Right ventricle myocardium inferior (tissue), 1 donor: ENCODE measurements at places on chromosomes 2 and 18.

DNA sequence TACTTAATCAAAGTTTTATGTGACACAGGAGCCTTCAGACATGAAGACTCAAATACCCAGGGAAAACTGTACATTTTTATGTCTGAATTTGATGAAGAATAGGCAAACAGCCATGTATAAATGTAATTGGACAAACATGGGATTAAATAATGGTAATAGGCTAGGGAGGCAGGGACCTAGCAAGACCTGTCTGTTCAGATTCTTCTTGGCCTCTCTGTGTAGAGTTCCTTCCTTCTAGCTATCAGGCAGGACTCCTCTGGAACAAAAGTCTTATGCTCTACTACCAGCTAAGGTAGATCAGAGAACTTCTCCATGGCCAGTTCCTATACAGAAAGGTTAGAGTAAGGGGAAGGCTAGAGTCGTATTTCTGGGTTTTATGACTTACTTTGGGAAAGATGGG, 9.5 kb upstream of the PARD3B start:
- DNase-seq, result no peak

DNA sequence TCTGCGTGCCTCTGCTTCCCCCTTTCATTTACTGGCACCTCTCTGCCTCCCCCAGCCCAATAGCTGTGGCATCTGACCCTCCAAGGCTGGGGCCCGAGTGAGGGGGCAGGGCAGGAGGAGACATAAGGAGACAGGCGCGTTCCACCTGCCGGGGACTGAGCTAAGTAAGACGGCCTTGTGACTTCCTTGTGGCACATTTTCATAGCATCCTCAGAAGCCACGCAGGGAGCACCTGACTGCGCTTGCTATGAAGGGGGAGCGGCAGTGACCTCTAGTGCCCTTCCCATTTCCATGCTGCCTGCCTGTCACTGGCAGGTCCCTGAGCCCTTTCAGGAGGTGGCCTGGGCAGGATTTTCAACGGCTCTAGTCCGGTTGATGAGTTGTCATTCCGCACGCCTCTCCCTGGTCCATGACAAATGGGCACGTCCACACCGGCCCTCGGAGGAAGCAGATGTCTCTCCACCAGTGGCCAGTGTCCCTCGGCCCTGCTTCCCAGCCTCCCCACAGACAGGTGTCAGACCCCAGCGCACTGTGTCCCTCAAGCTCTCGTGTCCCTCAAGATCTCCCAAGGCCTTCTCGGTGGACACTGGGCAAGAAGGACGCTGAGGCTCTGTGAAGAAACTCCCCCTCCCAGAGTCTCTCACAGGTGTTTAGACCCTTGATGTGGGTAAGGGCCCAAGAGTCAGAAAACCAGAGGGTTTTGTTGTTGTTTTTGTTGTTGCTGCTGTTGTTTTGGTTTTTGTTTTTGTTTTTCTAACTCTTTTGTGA, 42.7 kb downstream of the CYP26B1 start:
- DNase-seq, result no peak

DNA sequence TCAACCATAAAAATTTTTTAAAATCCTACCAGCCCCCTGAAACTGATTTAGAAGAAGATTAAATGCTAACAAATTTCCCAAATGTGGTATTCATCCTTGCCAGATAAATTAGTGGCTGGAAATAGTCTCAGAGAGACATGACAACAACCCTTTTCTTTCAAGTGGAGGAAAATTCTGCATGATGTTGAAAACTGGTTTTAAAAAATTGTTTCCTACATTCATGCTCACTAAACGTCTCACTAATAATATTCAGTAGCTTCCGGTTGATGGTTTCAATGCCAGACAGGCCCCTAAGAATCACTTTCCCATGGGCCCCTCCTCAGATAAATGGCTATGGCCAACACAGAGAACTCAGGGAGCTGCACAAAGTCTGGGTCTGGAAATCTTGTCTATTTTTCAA, 43.2 kb downstream of the NCKAP5 start:
- DNase-seq, result no peak

GRCh38 chr2:84768840-84769239, 112.0 kb downstream of the TRABD2A start:
- no peak for DNase-seq

- no peak for DNase-seq
These were observed 265.4 kb downstream of the HRH4 start for GRCh38 chr18:24725644-24726415.

DNA sequence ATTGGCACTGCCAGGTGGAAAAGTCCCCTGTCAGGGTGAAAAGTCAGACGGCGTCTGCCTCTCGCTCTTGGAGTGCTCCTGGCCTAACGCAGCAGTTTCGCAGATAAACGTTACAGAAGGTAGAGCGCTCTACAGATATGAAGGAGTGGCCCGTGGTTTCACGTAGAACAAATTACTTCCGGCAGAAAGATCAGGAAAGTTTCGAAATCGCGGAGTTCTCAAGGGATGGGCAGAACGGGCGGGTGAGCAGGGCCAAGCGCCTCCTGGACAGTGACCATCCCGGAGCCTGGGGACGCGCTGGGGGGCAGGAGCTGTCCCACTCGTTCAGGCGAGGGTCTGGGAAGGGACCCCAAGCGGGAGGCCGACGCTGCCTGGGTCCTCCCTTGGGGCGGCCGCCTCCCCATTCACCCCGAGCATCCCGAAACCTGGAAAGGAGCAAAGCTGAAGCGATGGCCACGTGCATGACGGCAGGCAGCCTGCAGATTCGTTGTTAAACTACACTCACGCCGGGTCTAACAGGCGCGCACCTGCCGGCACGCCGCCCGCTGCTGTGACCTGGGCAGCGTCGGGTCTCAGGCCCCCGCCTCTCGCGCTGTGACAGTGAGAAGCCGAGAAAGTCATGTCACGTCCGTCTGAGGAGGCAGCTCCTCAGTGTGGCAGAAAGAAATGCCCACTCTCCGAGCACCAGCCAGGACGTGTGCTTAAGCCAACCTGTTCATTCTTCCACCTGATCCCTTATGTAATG, 122.9 kb upstream of the SALL3 start:
- DNase-seq, result no peak

DNA sequence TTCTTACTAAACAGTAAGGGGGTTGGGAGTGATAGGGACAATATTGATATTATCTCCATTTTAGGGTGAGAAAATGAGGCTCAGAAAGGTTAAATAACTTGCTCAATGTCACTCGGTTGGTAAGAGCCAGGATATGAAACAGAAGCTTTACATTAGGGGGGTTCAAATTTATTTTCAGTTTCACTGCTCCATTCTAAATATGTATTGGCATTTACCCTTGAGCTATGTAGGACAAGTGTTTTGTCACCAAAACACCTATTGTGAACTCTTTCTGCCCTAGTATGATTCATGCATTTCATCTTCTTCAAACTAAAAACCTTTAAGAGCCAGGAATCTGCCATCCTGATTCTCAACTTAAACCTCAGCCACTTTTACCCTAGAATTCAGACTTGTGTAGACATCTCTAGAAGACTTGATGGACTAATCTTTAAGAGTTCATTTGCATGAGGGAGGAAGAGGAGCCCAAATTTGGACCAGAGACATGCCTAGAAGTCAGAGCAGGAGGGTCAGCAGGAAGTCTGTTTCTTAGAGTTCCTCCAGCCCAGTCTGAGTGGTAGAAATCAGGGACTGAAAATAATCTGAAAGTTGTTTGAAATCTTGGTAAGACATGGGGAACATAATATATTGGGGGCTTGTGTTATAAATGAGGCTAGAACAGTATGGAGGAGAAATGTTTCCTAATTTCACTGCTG, 129.4 kb upstream of the ATP5MC3 start:
- no peak for DNase-seq

DNA sequence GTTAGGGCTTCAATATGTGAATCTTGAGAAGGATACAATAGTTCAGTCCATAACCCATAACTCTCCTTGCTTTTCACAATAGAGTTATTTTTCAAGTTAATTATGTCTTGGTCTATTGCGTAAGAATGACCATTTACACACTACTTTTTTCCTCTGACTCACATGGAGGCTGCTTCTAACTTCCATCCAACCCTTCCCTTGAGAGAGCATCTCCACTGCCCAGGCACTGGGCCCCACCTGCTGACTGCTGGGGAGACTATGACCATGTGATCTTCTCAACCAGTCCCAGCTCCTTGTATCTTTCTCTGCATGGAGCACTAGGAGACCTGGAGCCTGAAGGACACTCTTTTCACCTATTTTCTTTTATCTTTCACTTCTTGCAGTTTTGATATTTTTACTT, 251.5 kb downstream of the GPD2 start:
- DNase-seq, result no peak

- no peak for DNase-seq
These were observed 53.8 kb upstream of the CCDC68 start for GRCh38 chr18:55013086-55013485.

GRCh38 chr2:214574084-214574781, 163.4 kb downstream of the VWC2L start:
- DNase-seq, result no peak

- DNase-seq, result no peak
These were observed 79.7 kb upstream of the TRIB2 start for GRCh38 chr2:12636837-12637581.

DNA sequence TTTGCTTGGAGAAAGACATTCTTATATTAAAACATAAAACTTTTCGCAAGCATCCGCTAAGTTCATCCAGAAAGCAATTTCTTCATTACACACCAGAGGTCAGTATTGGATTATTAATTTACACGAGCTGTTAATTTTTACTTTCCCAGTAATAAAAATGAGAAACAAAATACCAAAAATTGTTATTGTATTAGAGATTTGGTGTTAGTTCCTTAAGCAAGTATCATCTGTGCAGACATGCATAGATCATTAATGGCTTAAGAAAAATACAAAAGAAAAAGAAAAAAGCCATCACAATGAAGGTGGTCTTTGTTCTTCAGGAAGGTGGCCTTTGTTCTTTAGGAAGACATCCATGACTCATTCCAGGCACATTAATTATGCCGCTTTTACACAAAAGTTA, 53.6 kb upstream of the HNMT start:
- no peak for DNase-seq

GRCh38 chr18:66005831-66006588, 255.2 kb downstream of the CDH7 start:
- DNase-seq, result peak; percentile 48

DNA sequence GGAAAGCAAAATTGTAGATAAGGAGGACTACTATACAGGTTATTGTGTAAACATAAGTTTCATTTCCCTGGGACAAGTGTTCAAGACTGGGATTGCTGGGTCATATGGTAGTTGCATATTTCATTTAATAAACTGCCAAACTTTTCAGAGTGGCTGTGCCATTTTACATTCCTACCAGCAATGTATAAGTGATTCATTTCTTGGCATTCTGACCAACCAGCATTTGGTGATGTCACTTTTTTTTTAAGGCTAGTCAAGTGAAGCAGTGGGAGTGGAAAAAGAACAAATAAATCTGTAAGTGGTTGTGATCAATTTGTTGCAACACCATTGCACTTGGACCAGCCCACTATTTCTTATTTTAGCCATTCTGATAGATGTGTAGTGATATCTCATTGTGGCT, 5.2 kb upstream of the CHCHD5 start:
- no peak for DNase-seq

- no peak for DNase-seq
These were observed 600.1 kb upstream of the ZNF804A start for GRCh38 chr2:183998041-183998796.

DNA sequence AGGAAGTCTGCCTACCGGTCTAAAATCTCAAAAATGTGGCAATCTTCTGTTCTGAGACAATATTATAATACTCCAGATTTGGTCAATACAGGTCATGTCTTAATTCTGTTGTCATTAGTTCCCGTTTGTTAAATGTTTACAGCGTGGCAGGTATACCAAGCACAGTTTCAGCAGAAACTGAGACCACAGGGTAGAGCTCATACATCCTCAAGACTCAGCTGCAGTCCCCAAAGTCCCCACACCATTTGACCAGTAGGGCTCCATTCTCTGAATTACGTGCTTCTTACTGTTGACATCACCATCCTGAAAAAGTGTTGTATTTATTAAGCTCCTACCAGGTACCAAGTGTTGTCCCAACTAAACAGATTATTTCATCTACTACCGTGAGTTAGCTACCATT, 157.1 kb downstream of the MC4R start:
- no peak for DNase-seq

DNA sequence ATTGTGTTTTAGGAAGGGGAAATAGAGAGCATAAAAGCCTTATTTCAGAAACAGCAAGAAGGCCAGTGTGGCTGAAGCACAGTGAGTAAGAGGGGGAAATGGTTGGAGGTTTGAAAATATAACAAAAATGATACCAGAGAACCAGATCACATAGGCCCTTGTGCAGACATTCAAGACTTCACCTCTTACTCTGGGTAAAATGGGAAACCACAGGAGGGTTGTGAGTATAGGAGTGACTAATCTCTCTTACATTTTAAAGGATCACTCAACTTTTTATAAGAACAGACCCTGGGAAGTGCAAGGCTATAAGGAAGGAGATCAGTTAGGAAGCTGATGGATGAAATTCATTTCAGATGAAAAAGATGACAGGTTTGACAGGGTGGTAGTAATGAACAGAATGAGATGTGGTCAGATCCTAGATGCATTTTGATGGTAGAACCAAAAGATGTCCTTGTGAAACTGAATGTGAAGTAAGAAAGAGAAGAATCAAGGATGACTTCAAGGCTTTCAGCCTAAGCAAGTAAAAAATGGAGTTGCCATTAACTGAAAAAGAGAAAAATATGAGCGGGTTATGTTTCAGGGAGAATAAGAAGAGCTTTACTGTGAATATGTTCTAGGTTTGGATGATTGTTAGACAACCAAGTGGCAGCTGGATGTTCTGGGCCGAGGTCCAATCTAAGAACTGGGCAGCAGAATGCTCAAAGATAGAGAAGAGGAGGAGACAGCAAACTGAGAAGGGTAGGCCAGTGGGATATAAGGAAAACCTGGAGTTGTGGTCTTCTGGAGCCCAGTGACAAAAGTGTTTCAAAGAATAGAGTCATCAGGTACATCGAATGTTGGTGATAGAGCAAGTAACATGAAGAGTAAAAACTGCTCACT, 65.1 kb downstream of the USP40 start:
- DNase-seq, result no peak

DNA sequence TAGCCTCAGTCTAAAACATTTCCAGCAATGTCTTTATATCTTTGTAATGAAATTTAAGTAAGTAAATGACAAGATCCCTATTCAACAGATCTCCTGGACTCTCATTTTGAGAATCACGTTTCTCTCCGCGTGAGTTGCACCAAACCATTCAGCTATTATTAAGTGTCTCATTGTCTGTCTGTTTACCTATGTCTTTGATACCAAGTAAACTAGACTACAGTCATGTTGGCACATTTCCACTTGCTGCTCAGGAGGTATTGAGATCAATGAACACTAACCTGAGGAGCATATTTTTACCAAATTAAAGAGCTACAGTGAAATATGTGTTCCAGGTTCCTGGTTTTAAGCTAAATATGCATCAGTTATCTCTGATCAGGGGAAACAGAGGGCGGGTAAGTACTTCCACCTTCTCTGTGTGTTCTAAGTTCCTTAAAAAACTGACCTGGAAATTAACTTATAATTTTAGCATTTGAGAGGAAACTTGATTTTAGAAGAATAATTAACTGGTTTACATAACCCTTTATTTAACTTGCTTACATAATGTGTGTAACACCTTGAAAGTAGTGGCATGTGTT, 125.8 kb downstream of the OSBPL6 start:
- DNase-seq, result no peak
